BJ (cell line): ENCODE measurements at places on chromosomes 3 and 15.

DNA sequence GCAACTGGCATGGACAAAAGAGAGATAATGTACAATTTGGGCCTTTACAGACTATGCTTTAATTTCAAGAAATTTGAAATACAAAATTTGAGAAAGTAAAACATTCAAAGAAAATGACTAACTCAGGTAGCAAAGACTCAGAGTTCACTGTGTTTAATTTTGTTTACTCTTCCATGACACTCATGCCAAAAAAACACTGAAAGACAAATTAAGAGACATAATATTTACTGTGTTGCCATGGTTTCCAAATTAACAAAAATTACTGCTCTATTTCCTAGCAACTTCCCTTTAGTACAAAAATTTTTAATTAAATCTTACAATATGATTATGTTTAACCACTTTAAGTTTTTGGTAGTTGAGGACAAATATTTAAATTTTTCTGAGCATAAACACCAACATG is 29.6 kb downstream of the LRRFIP2 start:
- DNase-seq, result no peak

- no peak for DNase-seq
These were observed 435.2 kb upstream of the GBE1 start for GRCh38 chr3:82196645-82197044.

- DNase-seq, result no peak
These were observed 116.3 kb upstream of the MEF2A start for GRCh38 chr15:99449514-99449913.

- DNase-seq, result no peak
These were observed 6.0 kb downstream of the CCDC12 start for GRCh38 chr3:46970391-46971091.

DNA sequence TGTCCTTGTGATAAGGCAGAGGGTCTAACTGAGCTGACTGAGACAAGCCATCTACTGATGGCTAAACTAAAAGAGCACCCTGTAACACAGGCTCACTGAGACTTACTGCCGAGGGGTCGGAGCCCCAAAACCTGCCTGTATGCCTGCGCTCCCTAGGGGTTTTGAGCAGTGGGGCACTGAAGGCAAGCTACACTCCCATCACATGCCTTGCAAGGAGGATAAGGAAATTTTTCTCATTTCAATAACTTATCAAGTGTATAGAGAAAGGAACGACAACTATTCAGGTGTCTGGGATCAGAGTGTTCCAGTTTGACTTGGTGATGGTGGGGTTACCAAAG is 292.2 kb downstream of the EPHA6 start:
- DNase-seq, result no peak

DNA sequence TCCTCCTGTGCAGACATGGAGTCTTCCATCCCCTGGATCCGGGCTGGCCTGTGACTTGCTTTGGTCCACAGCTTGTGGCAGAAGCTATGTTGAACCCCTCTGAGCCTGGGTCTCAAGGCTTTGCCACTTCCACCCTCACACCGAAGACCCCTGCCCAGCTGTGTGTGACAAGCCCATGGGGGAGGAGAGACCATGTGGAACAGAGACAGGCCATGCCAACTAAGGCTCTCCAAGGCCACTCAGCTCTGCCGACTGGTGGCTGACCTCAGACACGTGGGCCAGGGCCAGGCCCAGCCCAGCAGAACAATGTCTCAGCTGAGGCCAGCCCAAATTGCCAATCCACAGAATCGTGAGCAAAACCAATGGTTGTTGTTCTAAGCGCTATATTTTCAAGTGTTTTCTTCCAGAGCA is 16.4 kb upstream of the CFAP100 start:
- DNase-seq, result no peak
